Stimulated activated CD4-positive, alpha-beta T cell treated with anti-CD3 and anti-CD28 coated beads, Interleukin-4, amount 100 ng/mL, for 24 hours (primary cell): ENCODE measurements at places on chromosomes 1 and 21.
A peak's percentile ranks its signal among the peaks of the same experiment; 100 is the strongest.

GRCh38 chr1:156154317-156154749 is 948 bp downstream of the SEMA4A start:
- DNase-seq = peak; percentile 44

- DNase-seq = no peak
Observed at GRCh38 chr1:237814319-237814924, 76.3 kb downstream of the ZP4 start.

GRCh38 chr1:76048926-76049325 is 25.6 kb upstream of the ST6GALNAC3 start:
- no peak for DNase-seq

- peak; percentile 27 for DNase-seq
Observed at GRCh38 chr1:155978973-155979429, 654 bp upstream of the ARHGEF2 start.

GRCh38 chr1:181438013-181438412 is 45.3 kb upstream of the CACNA1E start:
- no peak for DNase-seq

GRCh38 chr1:204287466-204287891 is 72.2 kb downstream of the PLEKHA6 start:
- DNase-seq = no peak

DNA sequence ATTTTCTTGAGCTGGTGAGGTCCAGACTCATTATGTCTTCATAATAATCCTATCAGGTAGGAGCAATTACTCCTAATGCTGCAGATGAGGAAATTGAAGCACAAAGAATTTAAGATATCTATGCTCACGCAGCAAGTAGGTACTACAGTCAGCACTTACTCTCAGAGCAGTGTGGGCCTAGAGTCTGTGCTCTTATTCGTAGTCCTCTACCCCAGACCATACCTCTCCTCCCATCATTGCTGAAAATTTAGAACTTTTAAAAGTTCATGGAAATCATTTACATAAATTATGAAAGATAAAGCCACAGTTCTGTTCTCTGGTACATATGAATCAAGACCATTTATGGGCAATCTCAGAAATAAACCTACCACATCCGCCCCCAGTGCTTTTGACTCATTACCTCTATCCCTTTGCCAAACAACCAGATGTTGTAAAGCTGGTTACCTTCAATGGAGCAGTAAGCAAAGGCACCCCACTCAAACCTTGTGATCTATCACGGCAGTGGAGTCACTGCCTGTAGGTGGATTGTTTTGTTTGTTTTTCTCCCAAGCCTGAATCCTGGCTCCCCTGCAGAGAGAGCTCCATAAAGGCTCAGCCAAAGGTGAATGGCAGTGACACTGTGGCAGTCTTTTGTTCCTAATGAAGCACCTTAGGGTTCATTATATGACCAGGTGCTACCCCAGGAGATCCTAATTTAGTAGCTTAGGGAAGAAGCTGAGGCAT is 20.9 kb upstream of the MAN1A2 start:
- DNase-seq = peak; percentile 24

DNA sequence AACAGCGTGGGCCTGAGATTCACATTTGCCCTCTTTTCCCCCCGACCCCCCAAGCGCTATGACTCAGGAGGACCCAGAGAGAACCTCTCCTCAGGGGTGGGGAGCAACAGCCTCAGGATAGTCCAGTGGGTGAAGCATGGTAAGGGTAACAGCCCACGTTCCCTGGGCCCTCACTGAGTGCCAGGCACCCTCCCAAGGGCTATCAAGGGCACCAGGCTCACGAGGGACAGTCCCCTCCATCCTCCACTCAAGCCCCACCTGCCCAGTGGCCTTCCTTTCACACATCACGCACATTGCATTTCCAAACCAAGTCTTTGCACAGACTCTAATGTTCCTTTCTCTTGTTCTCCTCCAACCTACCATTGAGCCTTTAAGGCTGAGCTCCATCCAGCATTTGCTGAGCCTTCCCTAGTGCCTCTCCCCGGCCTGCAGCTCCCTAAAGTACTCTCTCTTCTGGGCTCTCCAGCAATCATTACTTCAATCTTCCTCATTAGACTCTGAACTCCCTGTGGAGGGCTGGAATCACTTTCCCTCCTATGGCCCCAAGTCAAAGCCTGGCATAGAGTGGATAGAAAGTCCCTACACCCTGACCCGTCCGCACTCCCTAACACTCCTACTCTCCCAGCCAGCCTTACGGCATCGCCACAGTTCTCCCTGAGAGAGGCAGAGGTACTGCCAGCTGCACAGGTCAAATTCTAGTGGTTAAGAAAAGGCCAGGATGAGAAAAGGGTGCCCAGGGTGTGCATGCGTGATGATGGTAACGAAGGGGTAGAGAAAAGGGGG is 1.0 kb downstream of the AKR7A2 start:
- DNase-seq = no peak

DNA sequence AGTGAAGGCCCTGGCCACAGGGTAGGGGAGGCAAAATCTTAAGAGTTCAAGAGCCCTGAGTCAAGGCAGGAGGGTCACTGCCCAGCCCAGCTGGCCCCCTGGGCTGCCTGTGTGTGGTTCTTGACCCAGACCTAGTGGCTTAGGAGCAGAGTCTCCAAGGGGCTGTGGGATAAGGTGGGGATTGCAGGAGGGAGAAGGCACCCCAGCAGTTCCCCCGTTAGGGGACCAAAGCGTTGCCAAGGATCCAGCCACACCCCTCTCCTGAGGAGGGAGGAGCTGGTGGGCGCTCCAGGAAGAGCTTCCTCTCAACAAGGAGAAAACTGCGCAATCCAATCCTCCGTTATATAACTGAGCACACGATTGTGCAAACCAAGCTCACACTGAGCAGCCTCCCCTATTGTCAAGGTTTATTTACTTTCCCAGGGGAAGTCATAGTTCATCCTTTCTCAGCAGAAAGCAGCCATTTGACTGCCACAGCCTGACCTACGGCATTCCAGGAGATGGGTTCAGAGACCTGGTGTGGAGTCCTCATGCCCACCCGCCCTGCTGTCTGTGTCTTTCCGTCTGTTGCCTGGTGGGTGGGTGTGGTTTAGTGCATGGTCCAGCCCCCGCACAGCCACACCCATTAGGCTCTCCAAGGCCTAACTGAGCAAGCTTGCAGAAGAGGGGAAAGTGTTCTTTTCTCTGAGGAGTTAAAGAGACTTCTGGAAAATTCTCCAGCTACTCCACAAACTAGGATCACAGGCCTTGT is 3.5 kb downstream of the EPHX1 start:
- DNase-seq = no peak

DNA sequence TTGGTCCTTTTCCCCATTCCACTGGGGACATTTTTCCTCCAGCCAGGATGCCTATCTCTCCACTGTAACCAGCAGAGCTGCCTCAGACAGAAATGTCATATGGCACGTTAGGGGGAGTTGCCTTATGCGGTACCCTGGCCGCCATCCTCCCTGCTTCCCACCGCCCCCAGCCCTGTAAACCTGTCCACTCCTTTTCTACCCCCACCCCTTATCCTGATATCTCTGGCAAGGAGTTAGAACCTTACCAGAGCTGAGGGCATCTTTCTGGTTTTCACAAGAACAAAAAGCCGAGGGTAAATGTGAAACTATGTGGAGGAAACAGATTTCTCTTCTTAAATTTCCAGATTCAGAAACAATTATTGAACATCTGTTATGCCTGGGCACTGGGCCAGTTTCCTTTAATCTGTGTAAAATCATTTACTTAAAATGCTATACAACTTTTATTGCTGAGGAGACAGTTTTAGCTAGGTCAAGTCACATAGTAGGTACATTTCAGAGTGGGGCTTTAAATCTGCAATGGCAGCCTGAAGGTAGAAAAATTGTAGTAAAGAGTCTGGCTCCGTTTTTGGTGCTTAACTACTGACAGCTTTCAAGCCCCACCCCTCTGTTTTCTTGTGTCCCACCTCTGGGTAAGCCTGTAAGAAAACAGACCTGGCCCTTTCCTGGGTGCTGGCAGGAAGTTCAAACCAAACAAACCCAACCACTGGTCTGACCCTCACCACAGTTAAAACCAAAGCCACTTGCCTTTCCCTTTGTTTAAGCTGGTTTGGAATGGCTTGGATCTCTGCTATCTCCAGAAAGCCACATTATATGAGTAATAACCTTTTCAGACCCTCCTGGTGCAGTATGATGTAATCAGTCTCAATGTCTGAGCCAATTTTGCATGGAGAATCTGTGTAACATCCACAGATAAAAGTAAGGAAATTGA is 319.0 kb downstream of the HHAT start:
- no peak for DNase-seq
